Frontal cortex (tissue), 4 donors: ENCODE measurements at places on chromosomes 2 and 18. TPM values are rescaled to one million over a fixed set of nuclear protein-coding genes. Genes with fewer than 3 reads are reported as not detected.

HOXD13 gene
- not detected for total RNA-seq

NYAP2 gene
- 14.3 TPM for total RNA-seq

MDH1B gene
- 4.5 TPM for total RNA-seq

SEH1L gene
- total RNA-seq = 39.9 TPM

UGT1A3 gene
- total RNA-seq = not detected

CPSF3 gene
- total RNA-seq = 39.9 TPM

POTEI gene
- under 0.01 TPM for total RNA-seq
